ENCODE measurements at places on chromosomes 11 and 22.

DNA sequence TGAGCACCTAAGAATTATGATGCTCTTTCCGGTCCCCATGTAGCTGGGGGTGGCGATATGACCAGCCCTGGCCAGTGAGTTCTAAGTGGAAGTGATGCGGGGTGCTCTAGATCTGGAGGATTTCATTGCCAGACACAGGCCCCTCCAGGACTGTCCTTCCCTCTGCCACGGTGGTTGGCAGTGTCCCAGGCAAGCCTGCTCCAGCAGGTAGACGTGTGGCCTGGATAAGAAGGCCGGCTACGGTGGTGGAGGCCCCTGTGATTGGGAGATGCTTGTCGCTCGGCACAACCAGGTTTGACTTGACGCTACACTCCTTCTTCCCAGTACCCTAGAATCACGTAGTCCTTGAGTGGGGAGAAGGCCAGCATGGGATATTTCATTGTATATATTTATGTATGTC lies 9.1 kb upstream of the ARHGAP8 start:
- no peak for DNase-seq

- no peak for DNase-seq
Observed at GRCh38 chr11:73716153-73717056, 44.5 kb downstream of the RAB6A start.

GRCh38 chr22:27670701-27671412 lies 130.7 kb downstream of the MN1 start:
- DNase-seq = peak; percentile 54

DNA sequence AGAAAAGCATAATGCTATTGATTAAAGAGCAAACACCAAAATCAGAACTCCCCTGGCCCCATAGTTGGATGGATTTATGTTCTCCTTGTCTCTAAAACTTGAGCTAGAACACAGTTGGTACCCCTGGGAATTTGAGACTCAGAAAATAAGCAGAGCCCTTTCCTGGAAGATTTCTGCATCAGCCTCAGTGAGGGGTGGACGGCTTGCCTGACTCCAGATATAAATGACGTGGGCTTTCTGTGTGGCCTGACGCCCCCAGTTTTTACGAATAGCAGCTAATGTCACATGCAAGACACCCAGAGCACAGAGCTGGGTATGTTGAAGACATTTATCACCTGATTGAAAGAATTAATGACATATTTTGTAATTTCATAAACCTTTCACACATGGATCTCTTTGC lies 130.8 kb downstream of the TRIM29 start:
- no peak for DNase-seq

DNA sequence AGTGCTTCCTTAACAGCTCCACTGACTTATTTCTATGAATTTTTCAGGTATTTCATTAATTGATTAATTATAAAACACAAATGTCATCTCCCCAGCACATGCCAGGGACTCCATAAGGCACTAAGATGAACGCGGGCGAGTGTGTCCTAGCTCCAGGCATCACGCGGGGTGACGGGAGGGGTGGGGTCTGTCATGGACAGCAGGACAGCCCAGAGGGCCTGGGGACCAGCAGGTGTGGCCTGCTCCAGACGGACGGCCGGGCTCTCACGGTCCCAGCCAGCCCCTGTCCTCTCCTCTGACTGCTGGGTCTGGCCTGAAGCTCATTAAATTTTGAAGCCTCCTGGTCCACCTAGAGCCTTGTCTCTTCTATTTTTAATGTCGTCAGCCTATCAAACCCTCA lies 531.1 kb downstream of the BRD1 start:
- no peak for DNase-seq
